ENCODE measurements at places on chromosomes 5 and 9.

DNA sequence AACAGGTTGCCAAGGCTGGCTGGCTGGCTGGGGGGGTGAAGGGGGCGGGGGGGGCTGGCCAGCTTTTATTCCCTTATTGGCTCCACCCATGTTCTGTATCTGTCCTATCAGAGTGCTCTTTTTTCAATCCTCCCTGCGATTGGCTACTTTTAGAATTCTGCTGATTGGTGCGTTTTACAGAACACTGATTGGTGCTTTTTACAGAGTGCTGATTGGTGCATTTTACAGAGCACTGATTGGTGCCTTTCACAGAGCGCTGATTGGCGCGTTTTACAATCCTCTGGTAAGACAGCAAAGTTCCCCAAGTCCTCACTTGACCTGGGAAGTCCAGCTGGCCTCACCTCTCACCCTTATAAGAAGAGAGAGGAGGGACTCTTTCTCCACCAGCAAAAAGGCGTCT is 175.9 kb downstream of the ERCC6L2 start:
- DNase-seq: no peak

GRCh38 chr5:177588413-177588909 is 3.5 kb upstream of the TMED9 start:
- DNase-seq: no peak

DNA sequence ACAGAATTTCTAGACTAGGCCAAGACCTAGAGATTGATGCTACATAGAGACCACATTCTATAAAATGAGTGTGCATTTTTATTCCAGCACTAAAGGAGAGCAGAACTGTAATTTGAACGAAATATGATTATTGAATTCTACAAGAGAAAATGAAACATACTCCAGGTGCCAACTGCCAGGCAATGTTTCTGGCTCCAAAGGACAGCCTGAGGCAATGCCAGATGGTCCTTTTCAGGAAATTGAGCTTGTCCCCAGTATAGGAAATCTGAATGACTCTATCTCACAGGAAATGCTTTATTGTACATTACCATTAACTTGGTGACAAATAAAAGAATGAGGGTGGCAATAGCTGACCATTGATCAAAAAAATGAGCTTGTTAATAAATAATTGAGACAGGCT is 28.8 kb upstream of the RASGRF2 start:
- no peak for DNase-seq

GRCh38 chr5:103327893-103328292 is 69.3 kb downstream of the MACIR start:
- no peak for DNase-seq

DNA sequence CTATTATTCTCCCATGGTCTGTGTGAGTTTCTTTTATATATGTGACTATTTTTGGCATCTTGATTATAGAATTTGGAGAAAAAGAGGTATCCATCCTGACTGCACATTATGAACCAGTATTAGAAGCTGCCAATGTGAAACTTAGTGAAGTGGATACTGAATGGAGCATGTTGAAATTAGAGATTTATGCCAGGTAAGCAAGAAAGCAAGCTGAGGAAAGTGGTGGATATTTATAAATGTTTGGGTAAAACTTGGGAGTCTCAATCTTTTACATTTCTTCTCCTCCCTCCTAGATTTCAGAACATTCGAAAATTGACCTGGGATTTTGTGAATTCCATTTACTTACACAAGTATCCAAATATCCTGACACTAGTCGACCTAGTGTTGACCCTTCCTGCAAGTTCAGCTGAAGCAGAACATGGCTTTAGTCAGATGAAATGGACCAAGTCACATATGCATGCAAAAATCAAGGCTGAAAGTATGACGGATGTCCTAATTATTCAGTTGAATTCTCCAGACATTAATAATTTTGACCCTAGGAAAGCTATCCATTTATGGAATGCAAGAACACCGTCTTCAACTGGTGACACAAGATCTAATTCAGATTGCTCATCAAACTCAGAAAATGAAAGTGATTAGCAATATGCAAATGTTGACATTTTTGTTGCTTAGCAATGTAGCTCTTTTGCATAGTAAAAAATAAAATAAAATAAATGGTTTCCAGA is 66.8 kb upstream of the IL7R start:
- no peak for DNase-seq
